IMR-90 (cell line): ENCODE measurements at places on chromosomes 2 and 18. TPM values are rescaled to one million over a fixed set of nuclear protein-coding genes. Genes with fewer than 3 reads are reported as not detected.

Gene TEKT4
- total RNA-seq = not detected in 2 replicates

Gene LYPD1
- total RNA-seq = 79.7 and 87.6 TPM in 2 replicates

Gene CIDEA
- total RNA-seq = not detected in 2 replicates

Gene RTP5
- not detected in 2 replicates for total RNA-seq

Gene SFTPB
- not detected in 2 replicates for total RNA-seq

Gene ALPG
- total RNA-seq = not detected in 2 replicates

Gene KCNJ13
- not detected in 2 replicates for total RNA-seq

Gene HRH4
- not detected in 2 replicates for total RNA-seq

Gene MRPL44
- total RNA-seq = 20.1 and 30.3 TPM in 2 replicates

Gene UGT1A4
- not detected in 2 replicates for total RNA-seq

Gene LOXHD1
- total RNA-seq = not detected in 2 replicates

Gene MROH2A
- total RNA-seq = not detected in 2 replicates

Gene AFF3
- 13.9 and 14.3 TPM in 2 replicates for total RNA-seq

Gene SLC9A4
- total RNA-seq = not detected in 2 replicates

Gene DCAF17
- 13.1 and 22.8 TPM in 2 replicates for total RNA-seq

Gene IL18RAP
- total RNA-seq = not detected in 2 replicates

DNA sequence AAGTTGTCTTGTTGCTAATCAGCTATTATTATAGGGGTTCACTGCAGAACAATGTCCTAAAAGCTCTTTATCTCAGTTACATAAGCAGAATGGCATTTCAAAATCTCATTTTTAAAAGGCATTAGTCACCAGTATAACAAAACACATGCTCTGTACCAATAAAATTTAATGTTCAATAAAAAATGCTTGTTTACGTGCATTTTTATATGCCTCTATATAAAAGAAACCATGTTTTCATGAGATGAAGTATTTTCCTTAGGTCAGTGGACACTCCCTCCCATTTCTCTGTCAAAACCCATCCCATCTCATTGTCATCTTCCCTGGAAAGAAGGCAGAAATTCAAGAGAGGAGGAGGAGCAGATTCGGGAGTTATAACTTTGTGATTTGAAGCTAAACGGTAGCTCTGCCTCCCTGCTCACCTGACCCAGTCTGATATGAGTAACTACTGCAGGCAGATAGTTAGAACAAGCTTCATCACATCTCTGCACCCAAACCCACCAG lies 231.9 kb upstream of the SIX2 start:
- peak; percentile 41 for DNase-seq

- DNase-seq = no peak
Observed at GRCh38 chr2:147352264-147353071, 492.4 kb upstream of the ACVR2A start.

GRCh38 chr2:113795405-113795920 lies 39.0 kb upstream of the SLC35F5 start:
- peak; percentile 23 for DNase-seq

DNA sequence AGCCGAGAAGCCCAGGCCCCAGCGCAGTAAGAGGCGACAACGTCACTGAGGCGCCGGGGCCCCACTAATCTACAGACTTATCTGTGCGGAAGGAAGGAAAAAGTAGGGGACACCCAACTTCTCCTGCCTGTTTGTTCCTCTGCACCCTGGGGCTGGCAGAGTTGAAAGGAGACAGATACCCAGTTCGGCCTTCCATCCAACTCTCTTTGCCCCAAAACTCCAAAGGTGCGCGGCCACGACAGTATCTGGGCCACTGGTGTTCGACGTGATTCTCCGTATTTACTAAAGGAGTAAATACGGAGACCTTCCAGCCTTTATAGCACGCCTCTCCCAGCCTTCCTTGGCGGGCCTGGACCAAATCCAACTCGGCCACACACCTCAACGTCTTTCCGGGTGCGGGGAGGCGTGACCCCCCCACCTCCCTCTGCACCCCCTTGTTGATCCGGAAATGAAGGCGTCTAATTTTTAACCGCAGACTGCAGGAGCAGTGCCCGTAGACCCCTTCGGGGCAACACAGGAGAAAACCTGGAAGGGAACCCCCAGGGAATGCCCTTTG lies 1.6 kb downstream of the SMAD7 start:
- no peak for DNase-seq

- DNase-seq = no peak
Observed at GRCh38 chr18:77022556-77022955, 110.0 kb downstream of the MBP start.

GRCh38 chr2:37984589-37984988 lies 59.5 kb downstream of the RMDN2 start:
- DNase-seq = peak; percentile 42

- no peak for DNase-seq
Observed at GRCh38 chr2:42523341-42523740, 29.6 kb upstream of the KCNG3 start.

DNA sequence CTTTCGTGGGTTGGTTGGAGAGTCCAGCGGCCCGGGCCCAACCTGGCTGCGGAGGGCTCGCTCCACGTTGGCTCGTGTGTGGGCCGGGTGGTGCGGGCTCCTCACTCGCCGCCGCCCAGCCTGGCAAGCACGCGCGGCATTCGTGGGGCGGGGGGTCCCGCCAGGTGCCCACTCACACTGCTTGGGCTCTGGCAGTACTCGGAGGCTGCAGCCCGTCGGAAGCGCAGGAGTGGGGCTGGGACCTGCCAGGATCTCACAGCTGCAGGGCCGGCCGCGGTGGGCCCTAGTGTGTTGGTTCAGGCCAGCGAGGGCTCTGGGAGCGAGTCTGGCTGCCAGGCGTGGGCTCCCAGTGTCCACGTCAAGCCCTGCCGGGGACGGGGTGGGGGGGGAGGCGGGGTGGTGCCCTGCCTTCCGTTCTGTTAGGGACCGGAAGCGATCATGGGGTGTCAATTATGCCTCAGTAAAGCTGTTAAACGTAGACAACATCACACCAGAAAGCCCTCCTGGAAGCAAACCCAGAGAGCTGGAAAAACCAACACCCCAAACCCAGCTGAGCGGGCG lies 1.0 kb upstream of the HS6ST1 start:
- no peak for DNase-seq

DNA sequence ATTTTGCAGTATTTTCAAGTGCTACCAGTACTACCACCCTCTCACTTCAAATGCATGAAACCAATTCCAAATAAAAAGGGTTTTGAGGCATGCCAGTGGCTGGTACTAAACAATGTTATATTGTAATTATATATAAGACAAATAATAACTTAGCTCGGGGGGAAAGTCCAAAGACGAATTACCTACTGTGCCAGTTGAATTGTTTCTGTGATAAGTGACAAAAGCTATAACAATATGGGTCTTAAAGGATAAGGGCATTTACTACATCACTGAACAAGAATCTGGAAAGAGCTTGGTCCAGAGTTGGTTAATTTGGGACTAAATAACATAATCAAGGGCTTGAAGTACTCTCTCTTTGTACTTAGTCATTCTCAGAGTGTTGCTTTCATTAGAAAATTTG lies 404.7 kb upstream of the CHAC2 start:
- no peak for DNase-seq

- DNase-seq = no peak
Observed at GRCh38 chr18:74389991-74390390, 67.1 kb downstream of the DIPK1C start.

DNA sequence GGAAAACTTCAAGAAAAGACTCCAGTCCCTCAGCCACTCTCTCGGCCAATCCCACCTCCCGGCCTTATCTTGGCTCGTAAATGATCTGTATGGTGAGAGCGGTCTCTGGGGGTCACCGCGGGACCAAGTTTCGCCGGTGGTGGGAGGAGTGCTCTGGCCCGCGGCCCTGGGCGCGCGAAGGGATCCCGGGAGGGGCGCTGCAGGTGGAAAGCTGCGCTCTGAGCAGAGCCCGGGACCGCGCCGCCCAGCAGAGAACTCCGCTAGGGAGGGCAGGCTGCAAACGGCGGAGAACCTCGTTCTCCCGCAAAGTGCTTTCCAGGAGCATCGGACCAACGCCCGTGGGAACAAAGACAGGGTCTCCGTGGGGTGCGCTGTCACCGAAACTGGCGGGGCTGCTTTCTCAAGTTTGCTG lies 622 bp downstream of the LRP2 start:
- no peak for DNase-seq

DNA sequence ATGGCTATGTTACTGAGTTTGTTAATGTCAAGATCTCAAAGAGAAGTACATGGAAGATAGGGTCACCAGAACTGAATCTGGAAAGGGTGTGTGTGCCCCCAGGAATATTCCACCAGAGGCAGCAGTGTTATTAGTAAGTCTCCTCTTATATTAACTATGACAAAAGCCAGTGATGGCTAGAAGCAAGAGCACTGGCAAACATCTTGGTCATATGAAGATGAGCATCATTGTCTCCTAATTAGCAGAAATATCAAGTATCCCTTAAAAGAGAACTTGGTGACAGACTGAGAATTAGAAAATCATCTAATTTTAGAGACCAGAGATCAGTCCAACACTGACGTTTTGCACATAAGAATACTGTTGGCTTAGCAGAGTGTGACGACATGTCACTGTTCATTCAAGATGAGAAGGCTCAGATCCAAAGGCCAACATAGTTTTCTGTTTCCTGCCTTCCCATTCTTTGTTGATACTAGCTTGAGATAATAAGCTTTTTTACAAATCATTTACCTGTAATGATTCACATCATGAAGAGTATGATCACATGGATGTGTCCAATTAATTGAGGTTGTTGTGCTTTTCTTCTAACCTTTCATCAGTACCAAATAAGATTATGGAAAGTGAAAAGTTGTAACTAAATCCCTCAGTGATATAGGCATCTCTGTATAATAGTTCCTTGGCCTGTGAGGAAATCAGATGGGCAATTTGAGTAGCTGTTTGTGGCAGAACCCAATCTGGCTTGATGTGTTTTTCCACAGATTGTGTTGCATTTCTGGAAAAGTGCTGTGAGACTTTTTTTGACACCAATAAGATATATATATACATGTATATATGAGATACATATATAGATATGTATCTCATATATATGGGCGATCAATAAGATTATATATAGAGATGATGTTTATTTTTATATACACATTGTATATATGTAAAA lies 44.5 kb downstream of the MAPRE2 start:
- DNase-seq = no peak

DNA sequence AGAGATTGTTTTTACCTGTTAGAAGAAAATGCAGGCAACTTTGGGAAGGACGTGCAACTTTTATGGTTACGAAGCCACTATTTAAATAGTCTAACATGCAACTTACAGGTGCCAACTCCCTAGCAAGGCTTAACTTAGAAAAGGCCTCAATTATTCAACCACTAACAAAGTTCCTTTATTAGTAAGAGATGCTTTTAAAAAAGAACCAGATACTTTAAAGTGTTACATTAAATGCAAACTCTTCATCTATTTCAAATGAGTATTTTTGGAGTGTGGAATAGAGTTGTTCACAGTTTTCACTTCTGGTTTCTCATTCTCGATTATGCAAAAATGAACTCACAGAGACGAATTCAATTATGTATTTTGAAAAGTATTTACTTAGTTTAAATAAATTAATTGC lies 51.7 kb downstream of the PELI1 start:
- DNase-seq = no peak

DNA sequence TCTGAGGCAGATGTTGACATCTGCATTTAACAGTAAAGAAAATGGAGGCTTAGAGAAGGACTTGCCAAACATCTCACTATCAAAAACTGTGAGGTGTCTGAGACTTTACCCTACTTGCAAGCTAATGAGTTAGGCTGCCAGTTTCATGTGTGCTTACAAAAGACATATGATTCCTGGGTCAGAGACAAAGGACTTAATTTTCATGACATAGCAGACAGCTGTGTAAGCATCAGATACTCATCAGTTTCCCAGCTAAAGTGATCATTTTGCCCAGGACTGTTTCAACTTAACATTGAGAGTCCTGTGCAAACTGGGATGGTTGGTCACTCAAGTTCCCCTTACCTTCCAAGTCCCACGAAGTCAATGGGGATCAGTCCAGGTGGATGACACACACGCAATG lies 18.9 kb upstream of the DAPL1 start:
- no peak for DNase-seq

DNA sequence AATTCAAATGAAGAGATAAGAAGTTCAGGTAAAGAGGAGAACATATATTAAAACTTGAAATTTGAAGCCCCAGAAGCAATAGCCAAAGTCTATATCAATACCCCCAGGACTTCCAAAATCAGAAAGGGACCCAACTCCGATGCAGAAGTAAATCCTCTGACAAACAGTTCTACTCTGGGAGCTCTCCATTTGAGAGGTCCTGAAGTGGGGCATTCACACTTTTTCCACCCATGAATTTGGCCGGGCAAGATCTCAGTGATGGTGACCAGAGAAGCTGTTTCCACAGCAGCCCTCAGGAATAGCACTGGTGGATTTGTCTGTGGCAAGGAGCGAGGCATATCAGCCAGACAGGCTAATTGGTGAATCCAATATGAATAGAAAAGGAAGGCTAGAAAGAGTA lies 313.6 kb upstream of the MC4R start:
- no peak for DNase-seq

DNA sequence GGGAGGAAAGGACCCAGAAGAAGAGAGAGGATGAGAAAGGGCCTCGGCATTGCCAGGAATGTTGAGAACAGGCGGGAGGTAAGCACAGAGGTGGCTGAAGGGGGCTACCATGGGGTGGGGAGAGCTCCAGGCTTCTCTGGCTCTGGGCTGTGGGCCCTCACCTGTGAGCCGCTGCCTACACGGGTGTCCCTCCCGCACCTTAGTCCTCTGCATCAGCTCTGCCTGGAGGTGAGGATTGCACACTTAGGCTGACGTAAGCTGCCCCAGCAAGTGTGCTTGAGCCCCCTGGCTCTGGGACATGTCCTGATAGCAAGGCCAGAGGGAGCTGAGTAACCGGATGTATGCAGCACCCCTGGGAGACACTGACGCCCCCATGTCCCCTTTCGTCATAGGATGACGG lies 33.9 kb downstream of the TMEM18 start:
- DNase-seq = no peak

GRCh38 chr2:166419616-166419934 lies 43.8 kb upstream of the SCN9A start:
- DNase-seq = peak; percentile 70

DNA sequence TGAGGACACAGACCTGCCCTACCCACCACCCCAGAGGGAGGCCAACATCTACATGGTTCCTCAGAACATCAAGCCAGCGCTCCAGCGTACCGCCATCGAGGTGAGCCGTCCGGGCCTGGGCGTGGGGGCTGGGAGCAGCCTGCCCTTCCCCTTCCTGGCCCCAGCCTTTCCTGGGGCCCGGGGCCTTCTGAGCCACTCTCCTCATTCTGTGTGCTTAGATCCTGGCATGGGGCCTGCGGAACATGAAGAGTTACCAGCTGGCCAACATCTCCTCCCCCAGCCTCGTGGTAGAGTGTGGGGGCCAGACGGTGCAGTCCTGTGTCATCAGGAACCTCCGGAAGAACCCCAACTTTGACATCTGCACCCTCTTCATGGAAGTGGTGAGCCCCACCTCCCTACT lies 157.9 kb downstream of the DYSF start:
- no peak for DNase-seq

- DNase-seq = no peak
Observed at GRCh38 chr2:120508567-120509041, 162.7 kb downstream of the INHBB start.

- DNase-seq = no peak
Observed at GRCh38 chr2:219434718-219435525, at the start of gene SPEG. Gene SPEG (plus strand): TSS chr2:219434843. CDS start chr2:219434978, 135 bp downstream.
